NB4 (cell line): ENCODE measurements at places on chromosomes 1 and 21.

DNA sequence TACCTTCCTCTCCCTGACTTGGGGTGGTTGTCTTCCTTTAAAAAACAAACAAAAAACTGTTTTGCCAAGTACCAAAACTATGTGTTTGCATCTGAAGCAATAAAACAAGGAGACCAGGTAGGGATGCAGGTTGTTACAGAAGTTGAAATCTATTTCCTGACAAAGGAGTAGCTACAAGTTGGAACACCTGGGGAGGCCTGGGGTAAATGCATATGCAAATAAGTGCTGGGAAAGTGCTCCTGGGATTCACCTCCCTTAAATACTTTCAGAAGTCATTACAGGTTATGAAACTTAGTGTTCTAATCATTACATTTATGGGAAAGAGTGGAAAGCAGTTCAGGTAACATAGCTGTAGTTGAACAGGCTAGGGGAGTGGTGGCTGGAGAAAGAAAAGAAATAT, 1.9 kb upstream of the TSNAX start:
- DNase-seq, result no peak

- no peak for DNase-seq
These were observed 189.0 kb downstream of the NFIA start for GRCh38 chr1:61271412-61271789.

GRCh38 chr1:114341299-114341698, 169.7 kb downstream of the TRIM33 start:
- DNase-seq, result no peak

- DNase-seq, result peak; percentile 38
These were observed 89.7 kb downstream of the GTF2B start for GRCh38 chr1:88801575-88802208.

DNA sequence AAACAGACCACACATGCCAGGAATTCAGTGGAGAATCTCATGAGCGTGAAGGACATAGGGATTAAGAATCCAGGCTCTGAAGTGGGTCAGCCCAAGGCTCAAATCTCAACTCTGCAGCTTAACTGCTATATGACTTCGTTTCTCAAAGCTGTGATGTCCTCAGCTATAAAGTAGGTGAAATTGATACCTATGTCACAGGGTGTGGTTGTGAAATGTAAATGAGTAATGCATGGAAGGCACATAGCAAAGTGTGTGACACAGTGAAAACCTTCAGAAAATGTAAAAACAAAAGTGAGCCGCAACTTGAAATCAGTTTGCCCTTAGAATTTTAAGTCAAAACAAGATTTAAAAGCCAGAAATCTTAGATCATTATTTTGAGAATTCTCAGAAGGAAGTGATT, 145.7 kb upstream of the PRMT6 start:
- no peak for DNase-seq

DNA sequence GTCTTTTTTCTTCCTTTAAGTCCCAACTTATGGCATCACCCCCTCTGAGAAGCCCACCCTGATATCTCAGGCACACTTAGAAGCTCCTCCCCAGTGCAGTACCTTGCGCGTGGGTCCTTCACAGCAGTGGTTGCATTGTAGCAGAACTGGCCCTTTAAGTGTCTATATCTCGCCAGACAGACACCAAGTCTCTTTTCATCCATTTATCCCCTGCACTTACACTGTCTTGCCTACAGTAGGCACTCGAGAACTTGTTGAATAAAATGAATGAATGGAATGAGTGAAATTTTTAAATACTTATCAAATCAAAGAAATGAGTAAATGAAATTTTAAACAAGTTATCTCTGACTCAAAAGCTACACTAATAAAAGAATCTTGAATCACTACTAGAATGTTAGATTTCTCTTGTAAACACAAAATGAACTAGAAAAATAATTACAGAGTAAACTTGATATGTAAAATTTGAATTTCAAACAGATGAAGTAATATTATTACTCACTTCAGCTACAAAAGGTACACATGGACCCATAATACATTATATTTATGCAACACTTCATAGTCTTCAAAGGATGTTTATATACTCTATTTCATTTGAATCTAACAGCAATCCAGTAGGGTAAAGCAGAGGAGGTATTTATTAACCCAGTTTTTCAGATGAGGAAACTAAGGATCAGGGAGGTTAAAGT, 54.7 kb upstream of the MAN1A2 start:
- DNase-seq, result peak; percentile 21

DNA sequence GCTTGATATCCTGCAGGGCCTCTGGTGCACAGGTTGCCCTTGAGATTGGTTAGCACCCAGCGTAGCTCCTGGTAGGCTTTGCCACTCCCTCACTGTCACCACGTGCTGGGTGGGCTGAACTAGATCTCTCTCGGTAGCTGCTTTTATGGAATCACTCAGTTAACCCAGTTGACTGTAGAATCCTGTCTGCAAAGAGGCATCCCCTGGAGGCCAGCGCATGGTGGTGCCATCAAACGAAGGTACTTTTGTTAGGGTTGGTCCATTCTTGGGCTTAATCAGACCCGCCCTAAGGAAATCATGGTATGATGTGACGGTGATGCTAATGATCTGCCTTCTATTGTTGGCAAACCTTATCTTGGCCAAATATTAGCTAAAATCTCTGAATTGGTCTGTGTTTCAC, 153.4 kb downstream of the GALNT2 start:
- DNase-seq, result no peak

- no peak for DNase-seq
These were observed 38.0 kb downstream of the LAMC1 start for GRCh38 chr1:183061194-183061593.

DNA sequence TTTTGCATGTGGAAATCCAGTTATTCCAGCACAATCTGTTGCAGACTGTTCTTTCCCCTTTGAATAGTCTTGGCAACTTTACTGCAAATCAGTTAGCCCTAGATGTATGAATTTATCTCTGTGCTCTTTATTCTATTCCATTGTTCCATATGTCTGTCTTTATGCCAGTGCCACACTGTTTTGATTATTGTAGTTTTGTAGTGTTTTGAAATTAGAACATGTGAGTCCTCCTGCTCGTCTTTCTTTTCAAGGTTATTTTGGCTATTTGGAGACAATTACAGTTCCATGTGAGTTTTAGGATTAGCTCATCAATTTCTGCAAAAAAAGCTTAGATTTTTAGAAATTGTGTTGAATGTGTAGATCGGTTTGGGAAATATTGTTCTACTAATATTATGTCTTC, 26.6 kb downstream of the WNT3A start:
- DNase-seq, result no peak

GRCh38 chr1:33180226-33180910, 1.5 kb downstream of the TRIM62 start:
- no peak for DNase-seq

DNA sequence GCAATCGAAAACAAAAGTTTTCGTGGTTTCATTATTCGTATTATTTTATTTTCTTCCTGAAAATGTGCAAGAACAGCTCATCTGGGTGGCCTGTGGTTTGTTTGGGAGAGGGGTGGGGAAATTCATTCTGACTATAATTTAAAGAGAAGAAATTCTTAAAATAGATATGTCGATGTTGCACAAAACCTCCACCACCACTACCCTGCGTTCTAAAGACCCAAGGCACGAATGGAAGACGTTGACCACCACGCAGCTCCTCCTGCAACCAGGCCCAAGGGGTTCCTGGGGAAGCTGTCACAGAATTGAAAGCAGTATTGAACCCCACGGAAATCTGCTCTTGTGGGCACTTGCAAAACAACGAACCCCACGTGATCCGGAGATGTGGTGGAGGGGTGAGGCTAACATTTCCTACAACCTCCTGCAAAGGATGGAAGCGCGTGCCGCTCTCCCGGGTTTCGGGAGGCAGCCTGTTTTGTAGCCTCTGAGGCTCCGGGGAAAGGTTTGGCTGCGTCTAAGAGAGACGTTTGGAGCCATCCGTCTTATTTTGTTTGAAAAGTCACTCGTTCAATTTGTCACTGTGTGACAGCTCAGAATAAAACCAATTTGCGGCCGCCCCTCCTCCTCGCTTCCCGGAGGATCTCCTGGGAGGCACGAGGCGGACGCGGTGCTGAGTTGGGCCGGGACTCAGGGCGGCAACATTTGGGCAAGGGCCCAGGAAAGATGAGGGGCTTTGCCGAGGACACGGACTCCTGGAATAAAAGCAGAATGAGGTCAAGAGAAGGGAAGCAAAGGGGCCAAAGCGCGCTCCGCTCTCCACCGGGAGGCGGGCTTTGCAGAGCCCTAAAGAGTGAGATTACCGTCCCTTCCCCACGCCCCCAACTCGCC, 810 bp upstream of the HLX start:
- peak; percentile 91 for DNase-seq

DNA sequence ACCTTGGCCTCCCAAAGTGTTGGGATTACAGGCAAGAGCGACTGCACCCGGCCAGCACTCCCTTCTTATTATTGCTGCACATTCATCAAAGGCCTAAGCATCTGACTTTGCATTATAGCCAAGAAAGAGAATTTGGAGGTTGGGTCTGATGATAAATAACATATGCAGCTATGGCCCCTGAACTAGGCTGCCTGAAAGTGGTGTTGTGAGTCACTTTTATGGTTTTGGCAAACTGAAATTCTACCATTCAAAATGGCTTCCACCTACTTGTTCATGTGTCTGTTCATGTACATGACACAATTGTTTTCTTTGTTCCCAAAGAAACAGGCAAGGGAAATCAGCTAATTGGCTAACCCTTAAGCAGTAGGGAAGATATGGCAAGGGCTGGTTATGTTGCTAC, 25.0 kb upstream of the UAP1 start:
- no peak for DNase-seq

DNA sequence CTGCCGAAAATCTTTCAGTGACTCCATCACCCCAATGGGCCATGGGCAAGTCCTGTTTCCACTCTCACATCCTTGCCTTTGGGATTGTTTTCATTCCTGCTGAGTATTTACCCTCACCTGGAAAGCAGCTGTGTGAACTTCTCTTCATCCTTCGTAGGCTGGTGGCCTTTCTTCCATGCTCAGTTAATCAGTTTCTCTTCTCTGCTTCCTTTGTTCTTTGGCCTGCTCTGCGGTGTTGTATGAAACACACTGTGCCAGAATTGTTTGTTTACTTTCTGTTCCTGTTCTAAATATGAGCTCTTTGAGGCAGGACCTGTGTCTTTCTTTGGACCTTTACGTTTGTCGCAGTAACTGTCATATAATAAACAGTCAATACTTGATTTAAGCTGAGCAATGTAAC, 48.6 kb downstream of the ITSN1 start:
- DNase-seq, result no peak

DNA sequence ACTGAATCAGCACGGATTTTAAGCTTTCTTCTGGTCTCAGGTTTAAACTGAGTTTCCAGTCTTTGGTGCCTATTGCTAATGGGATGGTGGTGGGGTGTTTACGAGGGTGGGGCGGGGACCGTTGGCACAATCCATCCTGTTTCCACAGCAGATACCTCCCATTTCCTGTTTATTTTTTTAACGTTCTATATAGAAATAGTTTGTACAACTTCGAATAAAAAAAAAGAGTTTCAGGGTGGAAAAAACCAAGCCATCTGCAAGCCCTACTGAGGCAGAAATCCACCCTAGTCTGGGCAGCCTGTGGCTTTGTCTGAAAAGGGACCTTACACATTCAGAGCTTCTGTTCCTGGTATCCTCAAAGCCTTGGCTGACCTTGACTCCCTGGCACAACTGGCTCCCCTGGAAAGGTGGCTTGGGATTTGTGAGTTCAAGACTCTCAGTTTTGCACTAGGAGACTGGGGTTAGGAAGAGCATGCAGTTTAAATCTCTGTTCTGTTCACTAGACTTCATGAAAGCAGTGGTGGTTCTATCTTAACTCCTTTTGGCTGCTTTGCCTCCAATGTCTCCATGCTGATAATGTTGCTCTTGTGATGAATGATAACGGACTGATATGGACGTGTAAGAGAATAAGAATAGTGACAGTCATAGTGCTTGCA, 46.7 kb downstream of the VANGL2 start:
- DNase-seq, result peak; percentile 41

DNA sequence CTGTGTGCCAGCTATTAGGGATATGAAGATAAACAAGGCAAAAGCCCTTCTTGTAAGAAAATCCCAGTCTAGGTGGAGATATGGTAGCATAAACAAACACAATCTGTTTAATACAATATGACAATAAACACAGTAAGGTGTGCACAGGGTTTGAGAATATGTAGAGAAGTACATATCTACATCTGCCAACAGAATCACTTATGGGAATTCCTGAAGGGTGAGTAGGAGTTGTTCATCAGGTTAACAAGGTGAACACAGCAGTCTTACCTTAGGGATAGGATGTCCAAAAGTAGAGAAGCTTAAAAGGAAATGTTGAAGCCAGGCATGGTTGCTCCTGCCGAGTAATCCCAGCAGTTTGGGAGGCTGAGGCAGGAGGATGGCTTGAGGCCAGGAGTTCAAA, 57.7 kb upstream of the LRRC7 start:
- no peak for DNase-seq

DNA sequence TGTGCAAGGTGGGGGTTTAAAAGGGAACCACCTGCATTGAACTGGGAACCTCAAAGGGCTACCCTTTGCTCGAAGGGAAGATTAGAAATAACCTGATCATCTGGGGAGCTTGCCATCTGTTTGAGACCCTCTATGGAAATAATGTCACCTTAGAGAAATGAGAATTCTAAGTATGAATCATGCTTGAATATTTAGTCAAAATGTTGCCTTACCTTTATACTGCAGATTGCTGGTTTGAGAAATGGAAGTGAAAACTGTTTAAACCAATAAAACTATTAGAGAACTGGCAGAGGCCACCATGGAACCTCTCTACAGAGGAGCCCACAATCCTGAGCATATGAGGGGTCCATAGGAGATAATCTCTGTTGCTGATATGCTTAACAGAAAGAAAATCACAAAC, 131.2 kb upstream of the FAM78B start:
- no peak for DNase-seq

DNA sequence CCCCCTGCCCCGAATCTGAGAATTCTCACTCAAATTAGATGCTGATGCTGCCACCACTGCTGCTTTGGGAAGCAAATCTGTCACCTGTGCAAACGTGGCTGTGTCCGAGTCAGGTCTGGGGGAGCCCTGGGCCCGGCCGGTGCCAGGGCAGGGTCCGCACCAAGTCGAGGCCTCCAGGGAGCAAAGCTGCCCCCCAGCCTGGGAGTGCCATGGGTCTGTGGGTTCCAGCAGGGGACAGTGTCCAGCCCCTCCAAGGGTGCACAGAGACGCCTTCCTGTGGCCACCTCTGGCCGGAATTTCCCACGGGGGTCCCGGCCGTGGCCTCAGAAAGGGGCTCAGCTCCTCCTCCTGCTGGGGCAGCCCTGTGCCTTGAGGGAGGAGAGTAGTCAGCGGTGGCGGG, 27.7 kb upstream of the TTLL10 start:
- no peak for DNase-seq

GRCh38 chr1:159532922-159533321, 2.9 kb downstream of the OR10J5 start:
- no peak for DNase-seq

- no peak for DNase-seq
These were observed 967.6 kb downstream of the LTN1 start for GRCh38 chr21:28025111-28025510.

DNA sequence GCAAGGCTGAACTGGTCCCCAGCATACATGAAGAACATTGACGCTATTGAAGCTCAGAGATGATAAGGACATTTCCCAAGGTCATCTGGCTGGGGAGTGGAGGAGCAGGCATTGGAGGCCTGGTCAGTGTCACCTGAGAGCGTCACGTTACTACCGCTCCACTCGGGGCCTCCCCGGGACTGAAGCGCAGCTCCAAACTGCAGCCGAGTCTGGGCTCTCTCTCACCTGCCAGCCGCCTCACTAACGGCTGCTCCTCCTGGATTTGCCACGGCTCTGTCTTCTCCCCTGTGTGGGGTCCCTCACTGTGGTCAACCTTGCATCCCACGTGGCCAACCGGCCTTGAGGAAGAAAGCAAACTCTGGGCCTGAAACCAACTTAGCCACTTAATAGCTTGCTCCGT, 111.3 kb downstream of the ADSS2 start:
- DNase-seq, result no peak

- no peak for DNase-seq
These were observed 807.1 kb downstream of the USP25 start for GRCh38 chr21:16536643-16537434.
